ENCODE measurements at places on chromosomes 11 and 22.
A peak's percentile ranks its signal among the peaks of the same experiment; 100 is the strongest.

DNA sequence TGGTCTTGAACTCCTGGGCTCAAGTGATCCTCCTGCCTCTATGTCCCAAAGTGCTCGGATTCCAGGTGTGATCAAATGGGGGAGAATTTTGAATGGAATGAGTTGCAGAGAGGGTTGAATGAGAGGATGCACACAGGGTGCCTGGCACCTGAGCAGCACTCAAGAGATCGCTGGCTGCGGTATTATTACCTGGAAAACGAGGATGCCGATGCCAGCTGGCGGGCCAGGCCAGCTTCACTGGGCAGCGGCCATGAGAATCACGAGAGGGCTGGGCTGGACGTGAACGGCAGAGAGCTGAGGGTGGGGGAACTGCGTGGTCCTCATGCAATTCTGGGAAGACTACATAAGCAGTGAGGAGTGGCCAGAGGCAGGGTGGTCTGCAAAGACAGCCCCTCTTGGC is 2.9 kb downstream of the MGAT3 start:
- DNase-seq, result no peak

DNA sequence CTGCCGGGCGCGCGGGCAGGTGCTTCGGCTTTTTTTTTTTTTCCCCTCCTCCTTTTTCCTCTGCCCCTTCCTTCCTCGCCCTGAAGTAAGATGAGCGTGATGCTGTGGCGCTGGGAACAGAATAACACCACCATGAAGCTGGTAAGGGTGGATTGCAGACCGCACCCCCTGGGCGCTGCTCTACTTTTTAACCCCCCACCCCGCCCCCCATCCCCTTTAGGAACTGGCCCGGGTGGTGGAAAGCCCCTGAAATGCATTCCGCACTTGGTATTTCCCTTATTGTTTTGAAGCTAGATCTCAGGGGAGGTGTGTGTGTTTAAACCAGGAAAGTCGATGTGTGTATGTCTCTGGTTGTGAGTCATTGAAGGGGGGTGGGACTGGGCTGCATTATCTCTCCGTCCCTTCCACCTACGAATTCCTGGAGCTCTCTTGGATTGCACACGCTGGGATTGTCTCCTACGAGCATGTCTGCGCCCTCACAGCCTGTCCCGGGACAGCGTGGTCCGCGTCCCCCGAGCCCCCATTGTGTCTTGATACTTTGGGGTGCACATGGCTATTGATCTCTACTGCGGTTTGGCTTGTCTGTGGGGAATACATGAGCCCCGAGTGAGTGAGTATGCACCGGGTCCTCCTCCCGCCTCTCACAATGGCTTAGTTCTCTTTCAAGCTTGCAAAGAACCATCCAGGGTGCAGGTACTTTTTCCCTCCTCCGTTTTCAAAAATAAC is 64.9 kb downstream of the NAV2 start:
- DNase-seq, result no peak

GRCh38 chr11:113684496-113684895 is 21.6 kb downstream of the TMPRSS5 start:
- no peak for DNase-seq

GRCh38 chr11:64358907-64359711 is at the start of gene RPS6KA4:
Gene RPS6KA4 (plus strand): TSS chr11:64359162. CDS start chr11:64359236, 74 bp downstream.
- peak; percentile 70 for DNase-seq

DNA sequence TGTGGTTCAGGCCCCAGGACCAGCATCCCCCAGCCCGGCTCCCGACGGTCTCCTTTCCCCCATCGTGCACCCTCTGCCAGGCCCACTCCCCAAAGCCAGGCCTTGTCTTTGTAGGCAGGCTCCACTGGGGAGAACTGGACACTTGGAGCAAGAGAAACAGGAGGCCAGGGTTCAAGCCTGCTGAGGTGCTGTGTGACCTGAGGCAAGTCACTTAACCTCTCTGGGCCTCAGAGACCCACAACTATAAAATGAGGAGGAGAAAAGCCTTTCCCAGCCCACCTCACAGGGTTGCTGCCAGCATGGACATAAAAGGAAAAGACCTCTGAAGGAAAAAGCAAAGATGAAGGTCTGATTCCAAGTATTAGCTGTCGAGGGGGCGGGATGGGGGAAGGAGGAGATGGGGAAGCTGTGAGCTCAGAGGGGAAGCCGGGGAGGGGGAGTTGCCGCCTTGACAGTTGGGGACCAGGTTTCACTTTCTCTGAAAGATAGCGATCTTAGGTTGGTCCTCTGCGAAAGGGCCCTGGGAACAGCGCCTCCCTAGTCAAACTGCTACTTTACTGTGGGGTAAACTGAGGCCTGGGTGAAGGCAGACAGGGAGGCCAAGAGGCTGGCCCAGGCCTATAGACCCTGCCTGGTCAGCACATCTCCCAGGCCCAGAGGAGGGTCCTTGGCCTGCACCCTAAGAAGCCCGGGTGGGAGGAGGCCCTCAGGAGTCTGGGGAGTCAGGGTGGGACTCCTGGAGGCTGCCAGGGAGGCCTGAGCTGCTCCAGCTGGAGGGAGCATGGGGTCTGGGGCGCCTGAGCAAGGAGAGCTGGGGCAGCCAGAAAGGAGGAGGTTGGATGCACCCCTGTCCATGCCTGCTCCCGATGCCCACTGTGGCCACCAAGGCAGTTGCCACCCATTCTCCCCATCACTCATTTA is 991 bp upstream of the OSM start:
- no peak for DNase-seq

DNA sequence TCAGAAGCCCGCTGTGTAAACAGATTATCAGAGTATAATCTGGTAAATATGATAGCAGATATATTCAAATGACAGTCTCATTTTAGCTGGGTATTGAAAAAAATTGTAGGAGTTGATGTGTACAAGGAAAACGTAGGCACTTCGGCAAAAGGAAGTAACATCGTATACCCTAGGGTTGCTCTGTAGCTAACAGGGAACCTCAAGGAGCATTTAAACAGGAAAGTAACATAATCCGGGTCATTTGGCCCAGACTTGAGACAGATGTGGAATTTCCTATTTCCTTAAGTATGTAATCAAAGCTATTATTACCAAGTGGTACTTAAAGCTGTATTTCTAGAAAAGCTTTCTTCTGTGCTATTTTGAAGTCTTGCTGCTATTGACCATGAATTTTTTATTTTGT is 215.6 kb downstream of the DDX10 start:
- no peak for DNase-seq

- DNase-seq, result no peak
Observed at GRCh38 chr11:43462359-43462758, 103.6 kb downstream of the TTC17 start.
